ENCODE measurements at places on chromosomes 11 and 22. TPM values are rescaled to one million over a fixed set of nuclear protein-coding genes. Genes with fewer than 3 reads are reported as not detected.

DNA sequence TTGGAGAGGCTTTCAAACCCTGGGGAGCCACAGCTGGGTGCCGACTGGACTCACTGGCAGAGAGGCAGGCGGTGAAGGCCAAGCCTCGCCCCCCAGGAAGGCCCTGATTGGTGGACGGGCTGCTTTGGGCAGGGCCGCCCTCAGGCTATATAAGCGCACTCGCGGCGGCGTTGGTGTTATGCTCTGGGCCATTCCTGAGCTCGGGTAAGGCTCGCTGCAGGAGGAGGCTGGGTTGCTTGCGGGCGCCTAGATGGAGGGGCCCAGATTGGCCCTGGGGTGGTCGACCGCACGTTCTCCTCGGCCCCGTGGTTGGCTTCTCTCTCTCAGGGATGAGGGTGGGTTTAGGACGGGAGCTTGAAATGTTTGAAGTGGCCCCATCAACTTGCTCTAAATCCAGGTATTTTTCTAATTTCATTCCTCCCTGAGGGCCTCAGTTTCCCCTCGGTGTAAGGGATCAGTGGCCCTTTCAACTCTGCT is at the start of gene SPDYC:
Gene SPDYC, plus strand, starts transcription at position 176 of the 477 bp plus-strand sequence. CDS start 1,125 bp downstream, outside the sequence.
- H3K4me1 ChIP-seq = peaks cover 11% of the 10 kb centered on the region
- no peak within 1 kb of the TSS for H3K4me3 ChIP-seq
- H3K36me3 ChIP-seq = no peaks in the 10 kb centered on the region
- DNase-seq = no peak
- no peak within 1 kb of the TSS for H3K27ac ChIP-seq

GRCh38 chr22:36544107-36544620 is 15.2 kb upstream of the EIF3D start:
- no peak for DNase-seq
- no peak overlapping the region for H3K4me3 ChIP-seq
- peaks cover 15% of the 10 kb centered on the region for H3K4me1 ChIP-seq
- H3K27me3 ChIP-seq = no peaks in the 10 kb centered on the region
- H3K27ac ChIP-seq = no peak overlapping the region

DNA sequence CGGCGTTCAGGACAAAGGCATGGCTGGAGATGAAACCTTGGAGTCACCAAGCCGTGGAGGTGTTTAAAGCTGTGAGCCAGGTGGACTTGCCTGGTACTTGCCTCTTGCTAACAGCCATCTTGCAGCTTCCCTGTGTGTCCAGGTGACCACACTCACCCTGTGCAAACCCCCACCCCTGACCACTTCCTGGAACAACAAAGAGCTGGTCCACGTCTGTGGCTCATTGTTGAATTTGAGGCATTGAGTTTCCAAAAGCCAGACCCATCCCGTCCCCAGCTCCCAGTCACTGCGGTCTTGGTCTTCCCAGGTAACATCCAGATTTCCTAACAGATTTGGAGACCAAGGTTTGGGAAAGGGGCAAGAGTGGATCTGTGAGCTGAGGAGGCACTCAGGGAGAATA is 18.5 kb downstream of the DHCR7 start:
- H3K4me1 ChIP-seq = peaks cover 29% of the 10 kb centered on the region
- DNase-seq = no peak
- H3K27me3 ChIP-seq = no peaks in the 10 kb centered on the region
- H3K27ac ChIP-seq = no peak overlapping the region
- no peak overlapping the region for H3K4me3 ChIP-seq

DNA sequence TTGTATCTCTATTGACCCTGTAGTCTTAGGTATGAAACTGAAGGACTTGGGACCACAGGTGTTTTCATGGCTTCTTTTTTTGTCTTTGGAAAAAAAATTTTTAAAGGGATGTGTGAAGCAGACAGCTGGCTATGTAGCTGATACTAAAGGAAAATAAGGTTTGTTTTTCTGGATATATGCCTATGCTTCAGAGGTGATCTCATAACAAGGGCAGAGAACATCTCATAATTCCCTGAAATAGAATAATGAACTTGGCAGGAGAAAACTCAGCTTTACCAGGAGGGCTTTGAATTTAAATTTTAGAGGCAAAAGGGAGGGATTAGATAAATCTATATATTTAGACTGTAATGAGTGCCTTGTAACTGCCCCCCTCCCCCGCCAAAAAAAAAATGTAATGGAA is 714.9 kb downstream of the OPCML start:
- no peak overlapping the region for H3K4me3 ChIP-seq
- H3K36me3 ChIP-seq = no peaks in the 10 kb centered on the region
- no peak for DNase-seq
- H3K4me1 ChIP-seq = no peaks in the 10 kb centered on the region

The PPARA gene
- 11.2 TPM for total RNA-seq

The BTG4 gene
- not detected for total RNA-seq
